ENCODE measurements at places on chromosomes 7 and 10.

- no peak for DNase-seq
Measured at GRCh38 chr10:74507951-74508350, 318.4 kb upstream of the KAT6B start.

DNA sequence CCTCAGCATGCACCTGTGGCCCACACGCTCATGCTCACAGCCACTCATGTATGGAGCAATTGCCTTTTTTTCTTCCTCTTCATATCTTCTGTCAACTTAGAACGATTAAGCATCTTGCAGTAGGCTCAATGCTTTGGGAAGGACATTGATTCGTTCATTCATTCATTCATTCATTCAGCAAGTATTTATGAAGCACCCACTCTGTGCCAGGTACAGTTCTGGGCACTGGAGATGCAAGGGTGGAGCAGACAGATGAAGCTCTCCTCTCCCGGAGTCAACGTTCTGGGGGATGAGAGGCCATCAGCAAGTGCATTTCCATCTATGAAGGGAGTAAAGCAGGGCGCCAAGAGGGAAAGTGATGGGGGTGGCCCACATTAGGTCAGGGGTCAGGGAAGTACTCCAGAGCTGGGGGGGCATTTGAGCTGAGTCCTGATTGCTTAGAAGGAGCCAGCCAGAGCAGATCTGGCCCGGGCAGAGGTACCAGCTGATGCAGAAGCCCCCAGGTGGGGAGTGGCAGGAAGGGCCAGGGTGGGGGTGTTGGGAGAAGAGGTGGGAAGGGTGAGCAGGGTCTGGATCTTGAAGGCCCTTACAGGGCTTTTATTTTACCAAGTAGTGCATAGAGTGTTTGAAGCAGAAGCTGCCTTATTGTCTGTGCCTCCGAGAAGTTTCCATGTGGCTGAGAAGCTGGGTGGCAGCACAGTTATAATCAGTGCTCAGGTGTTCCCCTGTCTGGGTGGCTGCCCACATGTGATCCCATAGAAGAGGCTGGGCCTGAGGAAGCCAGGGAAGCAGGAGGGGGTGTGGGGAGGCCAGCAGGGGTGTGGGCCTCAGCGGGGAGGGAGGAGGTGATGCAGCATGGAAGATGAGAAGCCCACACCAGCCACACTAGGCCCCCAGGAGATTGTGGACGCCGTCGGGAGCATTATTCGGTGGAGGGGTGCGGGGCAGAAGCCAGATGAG lies 36.2 kb downstream of the CHST3 start:
- DNase-seq: no peak

DNA sequence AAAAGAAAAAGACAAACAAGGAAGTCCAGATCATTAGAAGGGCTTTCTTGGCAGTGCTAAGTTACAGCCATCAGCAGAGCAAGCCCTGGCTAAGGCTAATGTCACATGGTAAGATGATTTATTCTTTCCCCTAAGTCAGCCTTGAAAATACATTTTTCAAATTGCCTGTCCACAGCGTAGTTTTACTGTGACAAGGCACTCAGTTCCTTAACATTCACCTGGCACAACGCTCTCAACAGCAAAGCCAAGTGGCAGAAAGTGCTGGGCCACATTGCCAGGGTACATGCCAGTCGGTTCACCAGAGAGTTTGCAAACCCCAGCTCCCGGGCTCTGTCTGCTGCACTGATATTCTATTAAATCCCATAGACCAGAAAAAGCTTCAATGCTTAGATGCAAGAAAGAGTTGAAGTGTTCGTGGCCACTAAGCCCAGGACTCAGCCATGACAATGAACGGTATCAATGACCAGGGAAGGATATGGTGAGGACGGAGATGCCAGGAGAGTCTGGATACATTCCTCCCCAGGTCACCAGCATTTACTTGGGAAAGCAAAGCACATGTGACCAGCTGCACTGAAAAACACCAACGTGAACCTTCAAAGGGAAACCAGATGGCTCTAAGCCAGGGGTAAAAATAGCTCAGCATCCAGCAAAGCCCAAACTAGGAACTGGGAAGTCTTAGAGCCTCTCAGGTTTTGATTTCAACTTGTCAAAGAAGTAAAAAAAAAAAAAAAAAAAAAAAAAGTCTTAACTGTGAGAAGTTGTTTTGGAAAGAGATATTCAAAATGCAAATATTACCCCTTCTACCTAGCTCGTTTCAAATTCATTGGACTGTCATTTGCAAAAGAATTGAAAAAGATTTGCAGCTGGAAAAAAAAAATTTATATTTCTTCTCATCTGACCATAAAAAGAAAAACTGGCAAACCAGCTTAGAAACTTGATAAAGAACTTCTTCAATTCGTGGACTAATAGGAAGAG lies 23.9 kb upstream of the MPP7 start:
- DNase-seq: no peak

- no peak for DNase-seq
Measured at GRCh38 chr7:65953890-65954450, 28.0 kb downstream of the GUSB start.

GRCh38 chr10:97445357-97445721 lies 467 bp downstream of the EXOSC1 start:
- DNase-seq: no peak

GRCh38 chr10:100551196-100551595 lies 15.5 kb downstream of the HIF1AN start:
- DNase-seq: no peak

DNA sequence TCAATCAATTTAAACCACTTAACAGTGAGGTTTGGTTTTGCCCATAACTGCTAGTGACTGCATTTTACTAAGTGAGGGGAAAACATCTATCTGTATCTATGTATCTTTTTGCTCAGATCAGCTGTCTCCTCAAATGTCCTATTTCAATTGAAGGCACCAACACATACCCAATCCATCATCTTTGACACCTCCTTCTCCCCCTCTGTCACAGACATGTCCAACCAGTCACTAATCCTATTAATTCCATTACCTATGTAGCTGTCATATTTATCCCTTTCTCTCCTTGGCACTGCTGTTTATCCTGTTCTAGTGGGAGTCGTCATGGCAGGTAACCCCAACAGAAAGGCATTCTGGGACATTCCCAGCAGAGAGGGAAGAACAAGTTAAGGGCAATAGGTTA lies 975.2 kb upstream of the AUTS2 start:
- no peak for DNase-seq

DNA sequence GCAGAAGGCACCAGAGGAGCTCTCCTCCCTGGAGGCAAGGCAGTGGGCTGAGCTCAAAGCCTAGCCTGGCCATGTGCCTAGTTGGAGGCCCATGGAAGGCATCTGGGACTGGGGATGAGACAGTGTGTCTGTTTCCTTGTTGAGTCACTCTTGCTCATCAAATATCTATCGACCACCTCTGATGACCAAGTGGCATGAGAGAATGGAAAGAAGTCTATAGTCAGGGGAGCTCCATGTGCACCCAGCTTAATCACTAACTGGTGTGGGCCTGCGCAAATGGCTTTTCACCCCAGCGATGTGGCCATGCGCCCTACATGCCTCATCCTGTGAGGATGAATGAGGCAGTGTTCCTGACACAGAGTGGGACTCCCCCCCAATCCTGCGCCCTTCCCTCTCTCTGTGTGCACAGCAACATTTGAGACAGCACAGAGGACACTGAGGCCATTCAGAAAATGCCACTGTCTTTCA lies 229.9 kb downstream of the RPS24 start:
- DNase-seq: no peak

- DNase-seq: no peak
Measured at GRCh38 chr7:51220226-51220625, 96.4 kb downstream of the COBL start.

GRCh38 chr10:23869996-23870395 lies 338.9 kb upstream of the KIAA1217 start:
- DNase-seq: no peak

DNA sequence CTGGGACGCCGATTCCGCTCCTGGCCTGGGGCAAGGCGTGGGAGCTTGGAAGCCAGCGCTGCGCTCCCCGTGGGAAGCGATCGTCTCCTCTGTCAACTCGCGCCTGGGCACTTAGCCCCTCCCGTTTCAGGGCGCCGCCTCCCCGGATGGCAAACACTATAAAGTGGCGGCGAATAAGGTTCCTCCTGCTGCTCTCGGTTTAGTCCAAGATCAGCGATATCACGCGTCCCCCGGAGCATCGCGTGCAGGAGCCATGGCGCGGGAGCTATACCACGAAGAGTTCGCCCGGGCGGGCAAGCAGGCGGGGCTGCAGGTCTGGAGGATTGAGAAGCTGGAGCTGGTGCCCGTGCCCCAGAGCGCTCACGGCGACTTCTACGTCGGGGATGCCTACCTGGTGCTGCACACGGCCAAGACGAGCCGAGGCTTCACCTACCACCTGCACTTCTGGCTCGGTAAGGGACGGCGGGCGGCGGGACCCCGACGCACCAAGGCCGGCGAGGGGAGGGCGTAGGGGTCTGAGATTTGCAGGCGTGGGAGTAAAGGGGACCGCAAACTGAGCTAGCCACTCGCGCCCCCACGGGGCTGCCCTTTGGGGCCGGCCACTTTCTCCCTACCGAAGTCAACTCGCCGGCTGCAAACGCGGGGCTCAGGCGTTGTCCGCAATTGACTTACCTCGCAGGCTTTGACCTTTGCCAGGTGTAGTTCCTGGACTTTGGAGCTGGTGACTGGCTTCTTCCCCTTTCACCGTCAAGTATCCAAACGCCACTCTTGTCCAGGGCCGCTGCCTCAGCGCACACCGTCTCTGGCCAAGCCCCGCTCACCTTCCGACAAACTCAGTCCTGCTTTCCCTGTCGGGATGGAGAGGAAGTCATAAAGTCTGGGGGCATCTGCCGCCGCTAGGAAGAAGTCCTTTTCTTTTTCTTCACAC lies at the start of gene SCIN:
TSS of gene SCIN (plus strand) at position 187 of the 928 bp plus-strand sequence. CDS start at position 254, 67 bp downstream.
- no peak for DNase-seq

GRCh38 chr10:14040787-14041631 lies 289.7 kb downstream of the FRMD4A start:
- DNase-seq: no peak

DNA sequence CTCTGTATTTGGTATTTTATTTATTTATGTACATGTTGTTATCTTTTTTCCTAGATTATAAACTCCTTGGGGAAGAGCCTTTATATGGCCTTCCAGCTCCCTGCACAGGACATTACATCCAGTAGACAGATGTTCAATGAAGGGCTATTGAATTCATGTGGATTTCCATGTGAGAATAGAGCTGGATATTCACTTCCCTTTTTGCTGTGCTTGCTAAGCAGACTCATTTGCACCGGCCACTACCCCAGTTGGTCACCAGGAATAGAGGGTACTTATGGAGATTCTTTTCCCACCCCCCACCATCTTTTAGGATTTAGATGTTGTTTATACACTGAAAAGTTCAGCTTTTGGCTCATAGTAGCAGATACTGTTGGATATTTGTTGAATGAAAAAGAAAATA lies 374.1 kb downstream of the NRG3 start:
- no peak for DNase-seq

- DNase-seq: no peak
Measured at GRCh38 chr7:51273360-51273759, 43.2 kb downstream of the COBL start.

DNA sequence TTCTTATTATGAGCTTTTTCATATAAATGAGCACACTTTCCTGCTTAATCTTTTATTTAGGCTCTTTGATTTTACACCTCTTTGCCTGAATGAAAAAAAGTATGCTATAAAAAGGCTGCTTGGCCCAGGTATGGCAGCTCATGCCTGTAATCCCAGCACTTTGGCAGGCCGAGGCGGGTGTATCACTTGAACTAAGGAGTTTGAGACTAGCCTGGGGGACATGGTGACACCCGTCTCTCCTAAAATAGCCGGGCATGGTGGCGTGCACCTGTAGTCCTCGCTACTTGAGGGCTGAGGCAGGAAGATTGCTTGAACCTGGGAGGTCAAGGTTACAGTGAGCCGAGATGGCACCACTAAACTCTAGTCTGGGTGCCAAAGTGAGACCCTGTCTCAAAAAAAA lies 72.9 kb downstream of the DOCK4 start:
- no peak for DNase-seq

DNA sequence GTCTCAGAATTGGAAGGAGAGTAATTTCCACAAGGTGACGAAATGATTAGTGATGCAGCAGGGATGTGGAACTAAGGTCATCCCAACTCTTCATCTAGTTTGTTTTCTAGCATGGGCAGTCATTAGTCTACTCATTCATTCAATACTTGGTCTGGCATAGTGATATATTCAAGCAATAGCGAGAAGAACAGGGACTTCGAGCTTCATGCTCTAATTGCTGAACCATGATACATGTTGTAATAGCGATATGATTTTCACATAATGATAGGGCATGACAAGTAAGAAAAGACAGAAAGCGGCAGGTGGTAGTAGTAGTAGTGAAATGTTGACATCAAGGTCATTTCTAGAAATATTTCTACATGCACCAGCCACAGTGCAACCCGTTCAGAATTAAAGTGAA lies 652.1 kb downstream of the PHTF2 start:
- no peak for DNase-seq

- DNase-seq: no peak
Measured at GRCh38 chr10:129365767-129366402, 101.2 kb upstream of the MGMT start.

DNA sequence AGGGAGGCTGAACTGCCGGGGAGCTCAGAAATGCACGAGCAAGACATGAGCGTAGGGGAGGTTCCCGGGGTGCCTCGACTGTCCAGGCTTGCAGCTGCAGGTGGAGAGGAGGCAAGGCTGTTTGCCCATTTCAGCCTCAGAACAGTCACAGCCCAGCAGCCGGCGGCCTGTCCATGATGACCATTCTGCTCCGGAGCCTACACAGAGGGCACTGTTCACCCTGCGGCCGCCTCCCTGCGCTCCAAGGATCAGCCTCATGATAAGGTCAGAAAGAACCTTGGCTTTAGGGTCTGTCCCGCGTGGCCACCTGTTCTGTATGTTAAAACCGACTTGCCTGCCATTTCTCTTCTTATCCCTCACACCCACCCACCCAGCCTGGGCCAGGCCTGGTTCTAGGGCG lies 21.9 kb upstream of the CFAP46 start:
- no peak for DNase-seq

DNA sequence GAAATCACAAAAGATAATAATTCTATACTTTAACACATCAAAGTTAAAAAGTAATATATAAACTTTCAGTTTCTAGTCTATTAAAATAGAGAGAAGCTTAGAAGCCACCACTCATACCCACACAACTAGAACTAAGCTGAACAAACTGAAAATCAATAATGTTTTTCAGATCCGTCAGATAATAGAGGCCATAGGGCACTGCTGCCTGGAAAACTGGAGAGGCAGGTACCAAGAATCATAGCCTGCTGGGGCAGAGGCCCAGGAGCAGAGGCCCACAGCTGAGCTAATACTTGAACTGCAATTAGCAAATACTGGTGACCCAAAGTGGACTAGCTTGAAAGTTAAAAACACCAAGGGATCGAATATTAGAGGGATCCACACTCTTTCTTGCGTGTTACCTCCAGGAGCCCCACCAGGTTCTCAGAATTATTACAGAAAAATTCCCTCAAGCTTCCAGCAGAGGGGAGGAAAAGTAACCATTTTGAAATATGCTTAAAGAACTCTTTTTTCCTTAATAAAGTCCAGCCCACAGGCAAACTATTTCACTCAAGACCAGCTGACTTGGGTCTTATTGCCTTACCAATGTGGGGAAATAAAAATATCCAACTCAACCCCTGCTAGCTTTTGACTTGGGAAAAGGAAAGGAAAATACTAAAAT lies 774.1 kb upstream of the IGFBP3 start:
- DNase-seq: no peak

- no peak for DNase-seq
Measured at GRCh38 chr7:44966731-44967538, 11.9 kb downstream of the MYO1G start.
